ENCODE measurements at places on chromosomes 6 and 20.

DNA sequence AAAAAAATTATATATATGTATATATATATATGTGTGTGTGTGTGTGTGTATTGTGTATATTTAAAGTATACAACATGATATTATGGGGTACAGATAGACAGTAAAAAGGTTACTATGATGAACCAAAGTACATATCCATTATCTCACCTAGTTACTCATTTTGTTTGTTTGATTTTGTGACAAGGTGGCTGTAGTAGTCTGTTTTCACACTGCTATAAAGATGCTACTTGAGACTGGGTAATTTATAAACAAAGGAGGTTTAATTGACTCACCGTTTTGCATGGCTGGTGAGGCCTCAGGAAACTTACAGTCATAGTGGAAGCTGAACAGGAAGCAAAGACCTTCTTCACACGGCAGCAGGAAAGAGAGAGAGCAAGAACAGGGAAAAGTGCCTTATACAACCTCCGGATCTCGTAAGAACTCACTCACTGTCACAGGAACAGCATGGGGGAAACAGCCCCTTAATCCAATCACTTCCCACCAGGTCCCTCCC is 30.2 kb upstream of the DACT2 start:
- H3K27ac ChIP-seq = no peak overlapping the region
- H3K4me3 ChIP-seq = no peak overlapping the region
- no peak for DNase-seq
- H3K27me3 ChIP-seq = no peaks in the 10 kb centered on the region

DNA sequence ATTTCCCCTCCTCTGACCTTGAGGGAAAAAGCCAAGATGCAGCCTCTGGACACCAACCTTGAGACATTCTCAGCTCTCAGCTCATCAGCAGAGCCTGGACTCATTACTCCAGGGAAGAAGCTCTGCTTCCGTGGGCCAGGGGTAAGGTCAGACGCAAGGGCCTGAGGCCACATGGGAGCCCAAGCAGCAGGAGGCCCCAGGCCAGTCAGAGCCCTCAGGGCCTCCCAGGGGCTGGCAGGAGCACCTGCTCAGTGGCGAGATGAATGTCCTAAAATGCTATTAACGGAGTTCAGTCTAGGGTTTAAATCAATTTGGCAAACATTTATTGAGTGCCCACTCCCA is 208.6 kb downstream of the ERMARD start:
- H3K4me3 ChIP-seq = no peak overlapping the region
- H3K27ac ChIP-seq = no peak overlapping the region
- no peaks in the 10 kb centered on the region for H3K27me3 ChIP-seq

GRCh38 chr20:50747275-50747674 is 15.9 kb downstream of the PARD6B start:
- no peak overlapping the region for H3K27ac ChIP-seq
- peaks cover 12% of the 10 kb centered on the region for H3K4me1 ChIP-seq
- H3K27me3 ChIP-seq = no peaks in the 10 kb centered on the region
- H3K4me3 ChIP-seq = no peak overlapping the region
- DNase-seq = no peak

- no peak for DNase-seq
- H3K4me3 ChIP-seq = no peak overlapping the region
- no peaks in the 10 kb centered on the region for H3K36me3 ChIP-seq
- no peak overlapping the region for H3K27ac ChIP-seq
Measured at GRCh38 chr6:1618311-1619097, 8.8 kb downstream of the FOXC1 start.

GRCh38 chr6:15968519-15968918 is 160.4 kb upstream of the MYLIP start:
- DNase-seq = no peak
- H3K27ac ChIP-seq = no peak overlapping the region
- H3K36me3 ChIP-seq = no peaks in the 10 kb centered on the region
- no peaks in the 10 kb centered on the region for H3K27me3 ChIP-seq
- no peak overlapping the region for H3K4me3 ChIP-seq
- H3K4me1 ChIP-seq = no peaks in the 10 kb centered on the region

GRCh38 chr6:149284904-149285303 is 32.6 kb upstream of the TAB2 start:
- no peak for DNase-seq
- no peaks in the 10 kb centered on the region for H3K36me3 ChIP-seq
- no peak overlapping the region for H3K4me3 ChIP-seq
- H3K27ac ChIP-seq = no peak overlapping the region
- H3K27me3 ChIP-seq = no peaks in the 10 kb centered on the region

GRCh38 chr6:144920391-144920961 is 635.3 kb downstream of the UTRN start:
- H3K27me3 ChIP-seq = no peaks in the 10 kb centered on the region
- no peaks in the 10 kb centered on the region for H3K36me3 ChIP-seq
- no peaks in the 10 kb centered on the region for H3K4me1 ChIP-seq
- no peak for DNase-seq

GRCh38 chr6:52839124-52840055 is 1.2 kb downstream of the GSTA5 start:
- no peaks in the 10 kb centered on the region for H3K27me3 ChIP-seq
- H3K4me3 ChIP-seq = no peak overlapping the region
- H3K36me3 ChIP-seq = no peaks in the 10 kb centered on the region
- peak; percentile 75 for DNase-seq

GRCh38 chr6:15793826-15794225 is 131.0 kb upstream of the DTNBP1 start:
- no peaks in the 10 kb centered on the region for H3K36me3 ChIP-seq
- H3K27ac ChIP-seq = no peak overlapping the region
- DNase-seq = no peak
- peaks cover 7% of the 10 kb centered on the region for H3K4me1 ChIP-seq

DNA sequence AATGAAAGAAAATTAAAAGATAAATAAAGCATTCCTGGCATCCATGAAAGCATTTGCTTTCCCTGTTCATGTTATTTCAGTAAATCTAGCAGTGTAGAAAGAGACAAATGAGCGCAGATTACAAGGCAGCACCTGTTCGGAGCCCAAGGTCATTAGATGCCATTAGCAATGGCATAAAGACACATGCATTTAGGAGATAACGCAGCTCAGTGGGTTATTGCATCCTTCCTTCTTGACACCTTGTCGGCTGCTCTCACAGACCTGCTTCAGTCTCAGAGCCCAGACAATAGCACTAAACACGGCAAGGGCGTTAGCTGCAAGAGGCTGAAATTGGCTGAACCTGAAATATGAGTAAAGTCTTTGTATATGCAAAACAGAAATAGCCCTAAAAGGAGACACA is 140.3 kb downstream of the ATXN1 start:
- no peaks in the 10 kb centered on the region for H3K27me3 ChIP-seq
- H3K4me1 ChIP-seq = peaks cover 4% of the 10 kb centered on the region
- no peaks in the 10 kb centered on the region for H3K36me3 ChIP-seq
- H3K4me3 ChIP-seq = no peak overlapping the region
- DNase-seq = no peak

DNA sequence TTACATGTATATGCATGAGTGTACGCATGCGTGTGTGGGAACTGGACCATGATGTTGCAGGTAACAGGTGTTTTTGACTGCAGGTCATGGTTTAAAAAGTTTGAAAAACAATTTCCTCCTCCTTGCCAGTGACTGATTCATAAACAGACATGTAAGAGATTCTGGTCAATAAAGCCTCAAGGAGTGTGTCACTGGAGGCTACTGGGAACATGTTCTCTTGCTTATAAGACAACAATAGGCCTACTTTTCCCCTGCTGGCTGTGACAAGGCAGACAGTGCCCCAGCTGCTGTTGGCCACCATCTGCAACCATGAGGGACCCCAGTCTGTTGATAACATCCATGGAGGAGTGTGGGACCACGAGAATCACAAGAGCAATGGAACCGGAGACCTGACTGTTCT is 12.7 kb downstream of the LEMD2 start:
- no peak for DNase-seq
- no peak overlapping the region for H3K27ac ChIP-seq
- peaks cover 20% of the 10 kb centered on the region for H3K4me1 ChIP-seq
- no peak overlapping the region for H3K4me3 ChIP-seq
- peaks cover 57% of the 10 kb centered on the region for H3K36me3 ChIP-seq
- H3K27me3 ChIP-seq = no peaks in the 10 kb centered on the region

- no peak for DNase-seq
- no peaks in the 10 kb centered on the region for H3K27me3 ChIP-seq
- no peaks in the 10 kb centered on the region for H3K4me1 ChIP-seq
- H3K27ac ChIP-seq = no peak overlapping the region
Measured at GRCh38 chr20:6683021-6683977, 84.2 kb upstream of the BMP2 start.

DNA sequence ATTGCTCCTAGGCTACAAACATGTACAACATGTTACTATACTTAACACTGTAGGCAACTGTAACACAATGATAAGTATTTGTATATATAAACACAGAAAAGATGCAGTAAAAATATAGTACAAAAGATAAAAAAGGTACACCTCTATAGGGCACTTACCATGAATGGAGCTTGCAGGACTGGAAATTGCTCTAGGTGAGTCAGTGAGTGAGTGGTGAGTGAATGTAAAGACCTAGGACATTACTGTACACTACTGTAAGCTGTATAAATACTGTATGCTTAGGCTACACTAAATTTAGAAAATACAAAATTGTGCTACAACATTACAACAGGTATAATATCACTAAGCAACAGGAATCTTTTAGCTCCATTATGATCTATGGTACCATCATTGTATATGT is 312.0 kb upstream of the PREP start:
- no peaks in the 10 kb centered on the region for H3K4me1 ChIP-seq
- H3K36me3 ChIP-seq = no peaks in the 10 kb centered on the region
- no peak for DNase-seq
- H3K4me3 ChIP-seq = no peak overlapping the region
- H3K27me3 ChIP-seq = no peaks in the 10 kb centered on the region
- no peak overlapping the region for H3K27ac ChIP-seq

GRCh38 chr6:20875369-20875963 is 341.2 kb downstream of the CDKAL1 start:
- H3K4me1 ChIP-seq = no peaks in the 10 kb centered on the region
- H3K36me3 ChIP-seq = no peaks in the 10 kb centered on the region
- no peak for DNase-seq
- H3K4me3 ChIP-seq = no peak overlapping the region
- no peaks in the 10 kb centered on the region for H3K27me3 ChIP-seq

DNA sequence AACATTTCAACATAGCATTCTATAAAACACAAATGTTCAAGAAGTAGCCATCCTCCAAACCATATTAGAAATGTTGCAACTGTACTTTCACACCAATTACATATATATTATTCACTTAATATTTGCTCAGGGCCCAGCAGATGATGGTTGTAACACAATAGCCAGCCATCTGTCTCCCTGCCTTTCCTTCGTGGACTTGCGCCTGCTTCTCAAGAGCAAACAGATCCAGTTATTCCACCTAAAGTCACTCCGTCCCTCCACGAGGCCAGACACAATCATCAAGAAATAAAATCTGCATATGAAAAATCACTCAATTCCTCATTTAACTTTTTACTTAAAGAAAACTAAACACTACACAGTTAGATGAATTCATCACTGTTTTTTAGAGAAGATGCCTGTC is 160.4 kb downstream of the RALGAPA2 start:
- H3K36me3 ChIP-seq = peaks cover 29% of the 10 kb centered on the region
- no peak for DNase-seq
- H3K27me3 ChIP-seq = no peaks in the 10 kb centered on the region
- no peaks in the 10 kb centered on the region for H3K4me1 ChIP-seq

- no peak overlapping the region for H3K4me3 ChIP-seq
- peak; percentile 76 for DNase-seq
- peaks cover 47% of the 10 kb centered on the region for H3K4me1 ChIP-seq
- peak overlapping the region; percentile 61 for H3K27ac ChIP-seq
- no peaks in the 10 kb centered on the region for H3K36me3 ChIP-seq
Measured at GRCh38 chr20:19909725-19910124, 107.4 kb upstream of the NAA20 start.

- peak overlapping the region; percentile 43 for H3K4me3 ChIP-seq
- no peaks in the 10 kb centered on the region for H3K36me3 ChIP-seq
- no peaks in the 10 kb centered on the region for H3K27me3 ChIP-seq
- H3K27ac ChIP-seq = no peak overlapping the region
Measured at GRCh38 chr20:59994697-59995122, 36.5 kb downstream of the CDH26 start.

GRCh38 chr6:125212377-125212776 is 58.8 kb downstream of the TPD52L1 start:
- H3K27me3 ChIP-seq = no peaks in the 10 kb centered on the region
- no peaks in the 10 kb centered on the region for H3K36me3 ChIP-seq
- H3K27ac ChIP-seq = no peak overlapping the region
- no peaks in the 10 kb centered on the region for H3K4me1 ChIP-seq

DNA sequence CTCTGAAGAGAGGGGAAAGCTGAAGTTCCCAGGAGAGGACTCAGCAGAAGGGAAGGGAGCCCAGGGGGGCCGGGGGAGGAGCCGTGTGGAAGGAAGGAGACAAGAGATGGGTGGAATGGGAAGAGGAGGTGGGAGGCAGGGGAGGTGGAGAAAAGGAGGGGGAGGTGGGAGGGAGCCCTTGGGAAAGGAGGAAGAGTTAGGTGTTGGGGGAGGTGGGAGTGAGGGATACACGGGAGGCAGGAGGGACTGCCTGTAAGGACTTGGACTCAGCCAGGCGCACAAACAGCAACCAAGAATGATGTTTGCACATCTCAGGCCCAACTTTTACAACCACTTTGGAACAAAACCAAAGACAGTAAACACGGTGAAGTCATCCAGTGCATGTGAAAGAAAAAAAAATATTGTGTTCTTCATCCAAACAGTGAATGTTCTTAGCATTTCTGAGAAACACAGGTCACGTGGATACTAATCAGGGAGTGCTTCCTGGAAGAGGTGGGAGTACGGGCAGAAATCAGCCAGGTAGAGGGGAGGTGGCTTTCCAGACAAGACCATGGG is 17.4 kb upstream of the LSM14B start:
- H3K27me3 ChIP-seq = no peaks in the 10 kb centered on the region
- no peaks in the 10 kb centered on the region for H3K36me3 ChIP-seq
- H3K4me3 ChIP-seq = no peak overlapping the region
- H3K27ac ChIP-seq = no peak overlapping the region
- no peaks in the 10 kb centered on the region for H3K4me1 ChIP-seq
- no peak for DNase-seq

DNA sequence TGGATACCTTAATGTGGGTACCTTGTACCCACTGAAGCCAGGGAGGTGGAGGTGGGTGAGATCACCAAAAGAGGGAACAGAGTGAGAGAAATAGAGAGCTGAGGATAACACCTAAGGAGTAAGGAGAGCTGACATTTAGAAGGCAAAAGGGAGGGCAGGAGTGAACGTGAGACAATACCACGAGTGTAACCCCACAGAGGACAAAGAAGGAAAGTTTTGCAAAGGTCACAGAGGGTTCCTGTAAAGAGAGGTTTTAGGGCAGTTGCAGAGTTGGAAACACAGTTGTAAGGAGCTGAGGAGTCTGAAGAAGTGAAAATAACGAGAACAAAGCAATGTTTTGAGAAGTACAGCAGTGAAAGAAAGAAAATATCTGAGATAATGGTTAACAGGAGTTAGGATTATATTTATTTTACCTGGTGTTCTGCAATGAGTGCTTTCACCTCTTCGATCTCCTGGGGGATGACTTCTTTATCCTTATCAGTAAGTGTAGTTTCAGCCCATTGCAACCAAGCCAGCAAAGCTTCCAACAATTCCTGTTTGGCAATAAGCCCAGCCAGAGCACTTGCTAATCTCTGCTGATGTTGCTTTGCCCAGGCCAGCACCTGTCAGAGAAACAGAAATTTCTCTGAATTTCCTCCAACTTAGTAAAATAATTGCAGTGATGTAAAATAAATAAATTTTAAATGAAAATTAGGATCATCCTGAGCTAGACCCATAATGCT is 166.8 kb downstream of the DST start:
- no peak overlapping the region for H3K4me3 ChIP-seq
- H3K36me3 ChIP-seq = peaks cover 30% of the 10 kb centered on the region
- H3K27me3 ChIP-seq = no peaks in the 10 kb centered on the region
- DNase-seq = no peak
- H3K4me1 ChIP-seq = no peaks in the 10 kb centered on the region
- H3K27ac ChIP-seq = no peak overlapping the region

- DNase-seq = no peak
- no peak overlapping the region for H3K27ac ChIP-seq
- no peaks in the 10 kb centered on the region for H3K27me3 ChIP-seq
- peak overlapping the region; percentile 89 for H3K4me3 ChIP-seq
Measured at GRCh38 chr20:58982406-58983114, 1.5 kb downstream of the NELFCD start.
